ENCODE measurements at places on chromosomes 5 and 9. TPM values are rescaled to one million over a fixed set of nuclear protein-coding genes. Genes with fewer than 3 reads are reported as not detected.

Gene MAMDC2
- total RNA-seq: 0.40 TPM

Gene CARTPT
- not detected for total RNA-seq

Gene ANKRD31
- 0.05 TPM for total RNA-seq

Gene ZFP62
- 7.8 TPM for total RNA-seq

Gene GABRA6
- not detected for total RNA-seq

Gene NR6A1
- 1.7 TPM for total RNA-seq

Gene NSG2
- total RNA-seq: not detected

Gene FCN2
- not detected for total RNA-seq

Gene FCHO2
- 11.4 TPM for total RNA-seq

Gene PCDH12
- total RNA-seq: not detected

Gene NTRK2
- total RNA-seq: not detected

Gene SCGB3A2
- not detected for total RNA-seq

Gene TUBB4B
- 709 TPM for total RNA-seq

Gene GABBR2
- total RNA-seq: 0.08 TPM

Gene RASEF
- total RNA-seq: 9.6 TPM

Gene MSMP
- 0.31 TPM for total RNA-seq

Gene TRAF2
- 61.2 TPM for total RNA-seq

Gene NR5A1
- total RNA-seq: not detected

Gene SRD5A1
- 31.1 TPM for total RNA-seq

Gene PARP8
- 0.16 TPM for total RNA-seq

Gene LCP2
- total RNA-seq: not detected

Gene SH3PXD2B
- 17.8 TPM for total RNA-seq

Gene PPP3R2
- total RNA-seq: not detected

Gene ENG
- 0.37 TPM for total RNA-seq

Gene GABRB2
- total RNA-seq: not detected

Gene SHOC1
- not detected for total RNA-seq

Gene TMEM215
- total RNA-seq: not detected

Gene IFNA2
- not detected for total RNA-seq

Gene TLX3
- not detected for total RNA-seq

Gene CDH10
- total RNA-seq: 0.27 TPM

Gene OTP
- total RNA-seq: 0.19 TPM

All from A549 treated with RU486 at 1 μM for 4 hours (cell line).